AG09319 (cell line): ENCODE measurements at places on chromosomes 16 and 17.

DNA sequence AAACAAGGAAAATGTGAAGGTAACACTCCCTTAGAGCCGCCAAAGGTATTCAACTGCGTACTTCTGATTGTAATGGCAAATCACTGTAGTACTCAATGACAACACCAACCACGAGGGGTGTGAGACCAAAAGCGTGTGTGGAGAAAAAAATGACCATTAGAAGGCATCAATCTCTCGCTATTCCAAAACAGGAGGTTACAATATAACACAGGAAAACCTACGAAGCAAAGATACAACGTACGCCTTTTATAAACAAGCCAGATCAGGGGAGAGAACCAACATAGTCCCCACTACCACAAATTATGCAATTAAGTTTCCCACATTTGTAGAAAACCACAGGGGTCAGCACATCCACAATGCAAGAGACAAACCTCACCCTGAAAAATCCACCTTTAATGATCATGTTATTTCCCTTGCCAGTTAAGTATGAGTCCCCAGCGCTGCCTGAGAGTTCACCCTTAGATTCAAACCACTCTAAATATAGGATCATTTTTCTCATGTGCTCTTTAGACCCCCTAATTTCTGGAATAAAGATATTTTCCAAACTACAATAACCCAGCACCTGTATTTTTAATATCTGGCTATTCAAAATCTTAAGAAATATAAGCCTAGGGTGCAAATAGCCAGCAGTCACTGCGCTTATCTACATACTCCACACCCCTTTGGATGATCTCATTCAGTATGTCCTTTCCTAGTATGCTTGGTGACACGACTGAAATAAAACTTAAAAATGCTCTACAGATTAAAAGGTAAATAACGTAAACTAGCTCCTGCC lies 12.4 kb downstream of the TEX14 start:
- DNase-seq: no peak

DNA sequence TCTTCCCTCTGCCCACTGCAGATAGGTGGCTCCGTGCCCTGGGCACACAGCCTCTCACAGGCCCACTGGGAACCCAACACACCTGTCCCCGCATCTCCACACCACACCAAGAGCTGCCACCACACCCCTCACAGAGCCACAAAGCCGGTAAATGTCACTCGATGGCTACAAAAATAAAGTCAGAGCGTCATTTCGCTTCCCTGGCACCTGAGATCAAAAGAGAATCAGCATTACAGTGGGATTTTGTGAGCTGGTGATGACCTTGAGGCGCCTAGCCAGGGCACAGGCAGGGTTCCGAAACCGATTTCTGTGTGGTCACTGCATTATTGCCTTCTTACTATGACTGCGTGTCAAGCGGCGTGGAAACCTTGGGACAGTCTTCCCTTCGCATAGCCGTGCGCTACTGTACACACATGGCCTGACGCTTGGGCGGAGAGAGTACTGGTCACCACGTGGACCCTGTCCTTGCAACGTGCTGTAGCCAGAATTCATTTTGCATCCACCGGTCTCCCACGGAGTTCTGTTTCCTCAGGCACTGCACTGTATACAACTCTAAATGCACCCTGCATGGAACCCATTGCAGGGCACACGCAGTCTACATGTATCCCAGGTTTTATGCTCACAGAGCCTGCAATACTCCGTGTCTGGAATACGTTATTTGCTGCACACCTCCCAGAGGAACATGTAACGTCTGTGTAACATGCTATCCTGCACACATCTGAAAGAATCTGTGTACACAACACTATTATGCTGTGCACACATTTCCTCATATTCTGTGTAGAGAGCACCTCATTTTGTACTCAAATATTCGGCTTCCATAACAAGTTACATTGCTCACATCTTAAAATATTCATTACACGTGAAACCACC lies 5.8 kb upstream of the FOXF1 start:
- no peak for DNase-seq

- no peak for DNase-seq
Observed at GRCh38 chr16:86740906-86741799, 162.8 kb downstream of the FOXL1 start.

- no peak for DNase-seq
Observed at GRCh38 chr17:71102777-71103176, 933.4 kb downstream of the KCNJ2 start.

DNA sequence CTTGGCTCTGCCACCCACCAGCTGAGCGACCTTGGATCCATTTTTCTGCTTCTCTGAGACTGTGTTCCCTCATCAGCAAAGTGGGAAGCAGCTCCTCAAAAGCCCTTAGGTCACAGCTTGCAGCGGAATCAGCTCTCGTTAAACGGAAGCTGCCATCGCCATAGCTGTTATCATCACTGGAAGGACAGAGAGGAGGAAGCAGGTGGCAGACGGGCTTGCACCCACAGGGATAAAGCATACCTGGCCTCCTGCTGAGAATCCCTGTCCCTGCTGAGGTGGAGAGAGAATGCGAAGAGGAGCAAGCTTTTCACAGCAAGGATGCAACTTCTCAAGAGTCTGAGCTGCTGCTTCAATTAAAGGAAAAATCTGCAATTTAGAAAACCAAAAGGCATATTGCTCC lies 106.6 kb downstream of the CLEC16A start:
- DNase-seq: no peak

- no peak for DNase-seq
Observed at GRCh38 chr16:1137604-1138003, 15.3 kb upstream of the CACNA1H start.

GRCh38 chr17:36069136-36069535 lies 5.1 kb downstream of the CCL18 start:
- DNase-seq: no peak

GRCh38 chr17:6753546-6753945 lies 2.3 kb upstream of the XAF1 start:
- DNase-seq: no peak

DNA sequence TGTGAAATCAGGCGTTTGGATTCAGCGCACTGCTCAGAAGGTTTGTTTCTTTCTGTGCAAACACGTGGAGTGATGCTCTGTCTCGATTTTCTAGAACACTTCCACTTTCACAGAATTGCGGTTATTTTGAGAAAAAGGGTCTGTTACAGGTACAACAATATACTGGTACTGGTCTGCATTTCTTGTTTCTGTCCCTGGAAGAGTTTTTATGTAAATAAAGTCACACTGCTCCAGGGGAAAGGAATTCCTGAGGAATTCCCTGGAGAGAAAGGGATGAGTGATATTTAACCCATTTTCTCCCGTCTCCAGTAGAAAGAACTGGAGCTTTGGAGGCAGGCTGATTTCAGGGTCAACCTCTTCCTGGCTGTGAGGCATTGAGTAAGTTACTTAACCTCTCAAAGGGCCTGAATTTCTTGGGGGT lies 16.2 kb upstream of the RMI2 start:
- no peak for DNase-seq

DNA sequence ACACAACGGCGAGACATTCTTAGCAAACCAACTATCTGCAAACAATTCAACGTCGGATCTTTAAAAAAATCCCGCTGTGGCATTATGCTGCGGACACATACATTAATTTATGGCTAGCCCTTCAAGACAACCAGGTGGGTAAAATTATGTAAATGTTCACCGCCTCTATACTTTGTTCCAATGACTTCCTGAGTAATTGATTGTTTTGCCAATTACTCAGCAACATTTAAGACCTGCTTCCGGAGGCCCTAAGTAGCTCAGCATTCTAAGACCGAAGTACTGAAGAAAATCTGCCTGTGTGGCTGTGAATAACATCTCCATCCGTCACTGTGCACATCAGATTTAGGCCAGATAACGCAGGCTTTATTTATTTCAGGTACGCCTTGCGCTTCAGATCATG lies 23.3 kb downstream of the QPRT start:
- no peak for DNase-seq

GRCh38 chr16:74522160-74522559 lies 84.8 kb downstream of the GLG1 start:
- no peak for DNase-seq

DNA sequence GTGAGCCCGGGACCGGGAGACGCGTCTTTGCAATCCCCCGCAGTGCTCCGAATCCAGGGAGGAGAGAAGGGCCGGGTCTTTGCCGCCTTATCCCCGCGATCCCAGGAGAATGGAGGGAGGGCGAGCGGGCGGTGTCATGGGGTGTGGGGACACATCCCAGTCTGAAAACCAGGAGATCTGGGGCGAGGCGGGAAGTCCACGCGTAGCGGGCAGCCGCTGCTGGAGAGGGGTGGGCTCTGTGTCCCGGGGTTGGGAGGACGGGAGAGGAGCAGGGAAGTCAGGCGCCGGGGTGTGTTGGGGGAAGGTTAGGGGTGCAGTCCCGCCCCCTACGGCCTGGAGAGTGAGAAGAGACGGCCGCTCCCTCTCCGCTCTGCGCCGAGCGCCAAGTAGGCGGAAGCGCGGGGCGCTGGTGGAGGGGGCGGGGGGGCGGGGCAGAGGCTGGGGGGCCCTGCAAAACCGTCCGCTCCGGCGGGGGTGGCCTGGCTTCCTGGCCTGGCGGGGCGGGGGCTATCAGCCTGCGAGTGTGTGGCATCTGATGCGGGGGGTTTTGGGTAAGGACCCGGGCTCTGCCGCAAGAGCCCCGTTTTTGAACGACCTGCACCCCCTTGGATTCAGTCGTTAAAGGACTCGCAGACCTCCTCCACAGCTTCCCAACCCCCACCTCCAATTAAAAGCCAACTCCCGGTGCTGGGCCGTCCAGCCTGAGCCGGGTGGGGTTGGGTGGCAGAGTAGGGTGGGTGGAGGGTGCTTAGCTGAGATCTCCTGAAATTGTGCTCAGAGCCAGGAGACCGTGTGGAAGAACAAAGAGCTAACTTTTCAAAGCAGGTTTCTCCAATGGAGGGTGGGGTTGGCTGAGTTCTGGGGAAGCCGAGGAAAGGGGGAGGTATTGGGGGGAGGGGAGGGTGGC lies 654 bp downstream of the LASP1 start:
- no peak for DNase-seq

DNA sequence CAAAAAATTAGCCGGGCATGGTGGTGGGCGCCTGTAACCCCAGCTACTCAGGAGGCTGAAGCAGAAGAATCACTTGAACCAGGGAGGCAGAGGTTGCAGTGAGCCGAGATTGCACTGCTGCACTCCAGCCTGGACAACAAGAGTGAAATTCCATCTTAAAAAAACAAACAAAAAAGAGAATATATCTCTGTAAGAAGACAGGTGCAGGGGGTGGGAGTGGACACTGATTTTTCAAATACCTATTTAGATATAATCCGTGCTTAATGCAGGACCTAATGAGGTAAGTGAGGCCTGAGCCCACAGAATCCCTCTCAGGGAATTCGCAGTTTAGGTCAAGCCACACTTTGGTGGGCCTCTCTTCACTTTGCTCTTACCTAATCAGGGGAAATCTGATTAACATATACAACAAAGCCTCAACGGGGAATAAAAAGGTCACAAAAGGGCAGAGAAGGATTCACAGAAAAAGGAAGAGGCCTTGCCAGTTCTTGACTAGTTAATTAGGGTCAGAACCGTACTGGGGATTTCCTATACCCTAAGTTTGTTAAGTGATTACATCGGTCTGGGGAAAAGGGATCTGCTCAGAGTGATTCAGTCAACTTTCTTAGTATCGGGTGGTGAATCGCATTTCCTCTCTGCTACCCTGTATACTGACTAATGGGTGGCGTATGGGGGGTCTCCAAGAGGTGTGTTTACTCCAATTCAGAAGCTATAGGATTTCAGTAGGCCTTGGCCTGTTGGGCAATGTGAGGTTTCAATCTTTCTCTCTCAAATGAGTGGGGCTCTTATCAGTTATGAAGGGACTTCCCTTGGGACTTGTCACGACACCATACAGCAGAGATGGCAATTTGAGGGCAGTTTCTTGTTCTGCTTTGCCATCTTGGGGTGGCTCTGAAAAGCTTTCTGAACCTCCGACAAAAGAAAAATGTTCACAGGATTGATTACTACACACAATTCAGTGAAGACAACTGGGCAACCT lies 1.9 kb upstream of the NFAT5 start:
- no peak for DNase-seq

- no peak for DNase-seq
Observed at GRCh38 chr17:40107522-40108174, 7.3 kb upstream of the NR1D1 start.

DNA sequence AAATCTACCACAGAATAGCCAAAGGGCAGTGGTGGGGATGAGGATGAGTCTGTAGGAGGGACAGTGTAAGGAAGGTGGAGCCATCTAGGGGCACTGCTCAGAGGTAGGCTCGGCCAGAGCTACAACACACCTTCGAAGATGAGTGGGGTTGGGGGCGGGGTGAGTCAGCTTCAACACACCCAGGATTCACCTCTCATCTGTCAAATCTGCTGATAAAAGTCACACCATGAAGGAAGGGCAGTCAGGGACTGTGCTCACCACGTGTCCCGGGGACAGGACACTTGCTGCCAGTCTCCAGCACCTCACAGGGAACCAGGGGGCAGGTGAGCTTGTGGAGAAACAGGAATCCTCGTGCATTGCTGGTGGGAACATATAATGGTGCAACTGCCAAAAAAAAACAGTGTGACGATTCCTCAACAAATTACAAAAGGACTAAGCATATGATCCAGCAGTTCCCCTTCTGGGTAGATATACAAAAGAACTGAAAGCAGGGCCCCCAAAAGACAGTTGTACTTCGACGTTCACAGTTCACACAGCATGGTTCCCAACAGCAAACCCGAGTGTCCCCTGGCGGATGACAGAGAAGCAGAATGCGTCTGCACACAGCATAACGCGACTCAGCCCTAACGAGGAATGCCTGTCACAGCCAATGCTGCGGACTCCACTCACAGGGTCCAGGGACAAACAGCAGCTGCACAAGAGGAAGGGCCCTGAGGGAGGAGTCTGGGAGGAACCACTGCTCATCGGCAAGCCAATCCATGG lies 133.1 kb downstream of the ANKRD11 start:
- no peak for DNase-seq
